ENCODE measurements at places on chromosomes 2 and 18. TPM values are rescaled to one million over a fixed set of nuclear protein-coding genes. Genes with fewer than 3 reads are reported as not detected.

Gene PLA2R1
- not detected for total RNA-seq

Gene HDHD2
- 27.3 TPM for total RNA-seq

Gene DNER
- not detected for total RNA-seq

Gene SF3B6
- total RNA-seq = 141 TPM

DNA sequence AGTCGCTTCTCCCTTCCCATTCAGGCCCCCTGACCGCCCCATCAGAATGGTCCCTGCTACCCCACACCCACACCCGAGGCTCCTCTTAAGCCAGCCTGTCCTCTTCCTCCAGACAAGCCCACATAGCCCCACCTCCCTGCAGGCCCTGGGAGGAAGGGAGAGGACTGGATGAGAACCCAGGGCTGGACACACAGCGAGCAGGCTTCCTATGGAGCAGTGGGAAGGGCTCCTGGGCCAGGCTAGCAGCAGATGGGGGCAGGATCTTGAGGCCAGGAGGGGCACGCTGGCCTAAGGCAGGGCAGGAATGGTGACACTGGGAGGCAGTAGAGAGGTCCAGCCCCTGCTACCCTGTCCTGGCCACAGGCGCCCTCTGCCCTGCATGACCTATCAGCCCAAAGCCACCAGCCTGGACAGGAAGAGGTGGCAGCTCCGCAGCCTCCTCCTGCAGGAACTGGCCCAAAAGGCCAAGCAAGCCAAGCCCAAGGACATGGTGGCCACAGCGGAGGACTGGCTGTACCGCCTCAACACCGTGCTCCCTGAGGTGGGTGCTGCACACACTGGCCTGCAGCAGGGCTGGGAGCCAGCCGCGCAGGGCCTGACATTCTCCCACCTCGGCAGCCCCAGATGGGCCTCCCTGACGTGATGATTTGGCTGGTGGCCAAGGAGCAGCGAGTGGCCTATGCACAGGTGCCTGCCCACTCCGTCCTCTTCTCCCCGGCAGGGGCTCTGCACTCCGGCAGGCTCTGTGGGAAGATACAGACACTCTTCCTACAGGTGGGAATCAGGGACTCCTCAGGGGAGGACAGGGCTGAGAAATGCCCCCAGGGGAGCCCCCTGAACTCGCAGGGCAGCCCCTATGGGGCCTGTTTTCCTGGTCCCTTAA, 43.3 kb downstream of the FER1L5 start:
- H3K4me3 ChIP-seq = no peak overlapping the region
- H3K36me3 ChIP-seq = no peaks in the 10 kb centered on the region
- no peak for DNase-seq
- no peak overlapping the region for H3K27ac ChIP-seq

- no peak overlapping the region for H3K4me3 ChIP-seq
- H3K4me1 ChIP-seq = peaks cover 50% of the 10 kb centered on the region
- H3K27me3 ChIP-seq = no peaks in the 10 kb centered on the region
- no peaks in the 10 kb centered on the region for H3K36me3 ChIP-seq
- no peak overlapping the region for H3K27ac ChIP-seq
- DNase-seq = no peak
These were observed 125.6 kb upstream of the LGALSL start for GRCh38 chr2:64328415-64328722.

- H3K27me3 ChIP-seq = no peaks in the 10 kb centered on the region
- no peak overlapping the region for H3K27ac ChIP-seq
- peaks cover 9% of the 10 kb centered on the region for H3K36me3 ChIP-seq
- DNase-seq = peak; percentile 19
These were observed 45.5 kb downstream of the DDX1 start for GRCh38 chr2:15636972-15637785.

GRCh38 chr2:54429054-54429453, 27.1 kb upstream of the SPTBN1 start:
- no peaks in the 10 kb centered on the region for H3K4me1 ChIP-seq
- H3K36me3 ChIP-seq = no peaks in the 10 kb centered on the region

GRCh38 chr18:48412339-48412929, 3.3 kb upstream of the ZBTB7C start:
- no peaks in the 10 kb centered on the region for H3K4me1 ChIP-seq
- H3K27me3 ChIP-seq = peaks cover 10% of the 10 kb centered on the region
- no peak overlapping the region for H3K4me3 ChIP-seq
- DNase-seq = no peak

DNA sequence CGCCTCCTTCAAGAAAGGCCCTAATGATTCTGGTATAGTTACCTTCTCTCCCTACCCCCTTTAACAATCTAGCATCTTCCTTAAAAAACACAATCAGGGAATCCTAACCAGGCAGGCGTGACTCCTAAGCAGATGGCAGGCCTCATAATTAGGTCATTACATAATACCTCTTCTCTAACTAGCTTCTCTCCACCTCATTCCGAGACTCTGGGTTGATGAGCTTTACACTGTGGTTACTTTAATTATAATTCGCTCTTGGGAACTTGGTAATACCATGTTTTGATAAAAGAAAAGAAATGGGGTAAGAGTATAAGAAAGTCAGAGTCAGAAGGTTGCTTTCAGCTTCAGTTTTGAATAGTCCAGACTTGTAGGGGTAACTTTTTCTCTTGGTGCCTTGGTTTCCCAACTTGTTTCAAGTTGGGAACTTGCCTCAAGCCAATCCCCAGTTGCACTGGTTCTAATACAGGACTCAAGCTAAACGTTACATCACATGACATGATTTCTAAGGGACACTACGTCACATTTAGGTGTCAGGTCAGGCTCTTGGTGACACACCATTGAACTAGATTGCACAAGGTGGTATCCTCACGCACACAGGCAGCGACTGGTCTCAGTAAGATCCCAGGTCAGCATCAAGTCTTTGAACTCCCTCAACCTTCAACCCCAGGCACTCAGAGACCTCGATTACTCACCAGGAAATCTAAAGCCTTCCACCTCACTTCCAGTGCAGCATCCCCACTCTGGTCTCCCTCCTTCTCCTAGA, 59.2 kb downstream of the AAK1 start:
- peaks cover 89% of the 10 kb centered on the region for H3K4me1 ChIP-seq
- no peak overlapping the region for H3K4me3 ChIP-seq
- no peaks in the 10 kb centered on the region for H3K36me3 ChIP-seq
- H3K27me3 ChIP-seq = no peaks in the 10 kb centered on the region
- no peak for DNase-seq

DNA sequence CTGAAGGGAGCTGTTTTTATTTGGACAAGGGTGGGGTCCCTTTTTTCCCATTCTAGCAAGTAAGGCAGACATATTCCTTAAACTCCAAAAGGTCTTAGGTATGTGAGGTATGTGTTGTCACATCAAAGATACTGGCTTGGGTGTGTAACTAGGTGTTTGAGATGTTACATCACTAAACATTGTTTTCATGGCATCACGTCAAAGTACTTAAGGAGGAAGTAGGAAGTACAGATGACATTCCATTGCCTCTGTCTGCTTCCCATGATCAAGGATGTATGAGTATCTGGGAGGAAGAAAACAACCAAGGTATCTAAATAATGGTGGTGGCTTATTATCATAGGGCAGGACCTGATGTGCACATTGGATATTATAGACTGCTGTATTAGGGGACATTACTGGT, 39.3 kb downstream of the CD302 start:
- peaks cover 14% of the 10 kb centered on the region for H3K36me3 ChIP-seq
- H3K27me3 ChIP-seq = no peaks in the 10 kb centered on the region
- H3K27ac ChIP-seq = no peak overlapping the region
- no peak overlapping the region for H3K4me3 ChIP-seq
- DNase-seq = no peak
- H3K4me1 ChIP-seq = no peaks in the 10 kb centered on the region

- H3K4me1 ChIP-seq = no peaks in the 10 kb centered on the region
- H3K4me3 ChIP-seq = no peak overlapping the region
- no peak overlapping the region for H3K27ac ChIP-seq
- H3K27me3 ChIP-seq = no peaks in the 10 kb centered on the region
These were observed 75.0 kb downstream of the EMILIN2 start for GRCh38 chr18:2921778-2922177.

- no peaks in the 10 kb centered on the region for H3K4me1 ChIP-seq
- no peak for DNase-seq
- no peak overlapping the region for H3K27ac ChIP-seq
- no peak overlapping the region for H3K4me3 ChIP-seq
These were observed 1043.9 kb upstream of the POU3F3 start for GRCh38 chr2:103809941-103810441.

DNA sequence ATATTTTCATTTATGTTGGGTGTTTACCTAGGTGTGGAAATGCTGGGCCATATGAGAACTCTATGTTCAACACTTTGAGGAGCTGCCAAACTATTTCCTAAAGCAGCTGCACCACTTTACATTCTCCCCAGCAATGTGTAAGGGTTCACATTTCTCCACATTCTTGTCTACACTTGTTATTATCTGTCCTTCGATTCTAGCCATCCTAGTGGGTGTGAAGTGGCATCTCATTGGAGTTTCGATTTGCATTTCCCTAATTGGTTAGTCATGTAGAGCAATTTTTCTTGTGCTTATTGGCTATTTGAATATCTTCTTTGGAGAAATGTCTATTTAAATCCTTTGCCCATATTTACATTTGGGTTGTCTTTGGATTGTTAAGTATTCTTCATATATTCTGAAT, 21.9 kb downstream of the RNF144A start:
- H3K27me3 ChIP-seq = no peaks in the 10 kb centered on the region
- no peak overlapping the region for H3K4me3 ChIP-seq
- peaks cover 21% of the 10 kb centered on the region for H3K4me1 ChIP-seq
- DNase-seq = no peak
- peaks cover 19% of the 10 kb centered on the region for H3K36me3 ChIP-seq

GRCh38 chr2:12602661-12603060, 114.1 kb upstream of the TRIB2 start:
- no peak for DNase-seq
- no peak overlapping the region for H3K4me3 ChIP-seq
- peaks cover 8% of the 10 kb centered on the region for H3K4me1 ChIP-seq
- H3K27ac ChIP-seq = no peak overlapping the region
- no peaks in the 10 kb centered on the region for H3K36me3 ChIP-seq
- H3K27me3 ChIP-seq = no peaks in the 10 kb centered on the region

DNA sequence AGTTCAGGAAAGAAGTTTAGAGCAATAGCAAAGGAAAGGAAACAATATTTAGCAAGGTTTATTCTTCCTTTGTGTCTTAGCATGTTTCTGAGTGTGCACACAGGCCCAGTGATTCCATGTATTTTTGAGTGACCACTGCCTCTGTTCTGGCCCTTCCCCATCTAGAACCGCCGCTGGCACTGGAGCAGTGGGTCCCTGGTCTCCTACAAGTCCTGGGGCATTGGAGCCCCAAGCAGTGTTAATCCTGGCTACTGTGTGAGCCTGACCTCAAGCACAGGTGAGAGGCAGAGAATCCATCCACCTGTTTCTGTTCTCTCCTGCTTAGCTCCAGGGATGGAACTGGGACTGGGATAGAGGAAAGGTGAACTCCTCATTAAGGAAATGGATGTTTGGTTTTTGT, 2.4 kb downstream of the REG1A start:
- no peak overlapping the region for H3K4me3 ChIP-seq
- H3K36me3 ChIP-seq = no peaks in the 10 kb centered on the region
- H3K27me3 ChIP-seq = no peaks in the 10 kb centered on the region

DNA sequence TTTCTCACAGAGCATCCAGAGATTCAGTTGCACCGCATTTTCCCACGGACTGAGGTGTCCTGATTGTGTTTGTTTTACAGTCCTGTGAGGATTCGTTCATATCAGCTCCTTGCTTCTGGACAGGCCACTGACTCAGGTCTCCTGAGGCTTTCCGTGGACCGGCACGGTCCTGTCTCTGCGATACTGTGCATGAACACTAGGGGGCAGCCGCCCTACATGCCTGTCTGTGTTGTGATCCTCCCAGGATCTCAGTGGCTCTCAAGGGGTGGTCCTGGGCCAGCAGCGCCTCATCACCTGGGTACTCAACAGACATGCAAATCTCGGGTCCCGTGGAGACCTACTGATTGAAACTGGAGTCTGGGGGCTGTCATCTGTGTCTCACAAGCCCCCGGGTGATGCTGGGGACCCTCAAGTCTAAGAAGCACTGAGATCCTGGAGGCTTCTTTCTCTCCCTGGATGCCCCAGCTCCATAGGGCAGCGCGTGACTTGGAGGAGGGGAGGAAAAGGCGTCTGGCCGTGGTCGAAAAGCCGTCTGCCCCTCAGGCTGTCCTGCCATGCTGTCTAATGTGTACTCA, 28.9 kb downstream of the IL1R2 start:
- no peak overlapping the region for H3K27ac ChIP-seq
- H3K27me3 ChIP-seq = no peaks in the 10 kb centered on the region
- H3K4me1 ChIP-seq = no peaks in the 10 kb centered on the region
- DNase-seq = peak; percentile 65
- no peak overlapping the region for H3K4me3 ChIP-seq

DNA sequence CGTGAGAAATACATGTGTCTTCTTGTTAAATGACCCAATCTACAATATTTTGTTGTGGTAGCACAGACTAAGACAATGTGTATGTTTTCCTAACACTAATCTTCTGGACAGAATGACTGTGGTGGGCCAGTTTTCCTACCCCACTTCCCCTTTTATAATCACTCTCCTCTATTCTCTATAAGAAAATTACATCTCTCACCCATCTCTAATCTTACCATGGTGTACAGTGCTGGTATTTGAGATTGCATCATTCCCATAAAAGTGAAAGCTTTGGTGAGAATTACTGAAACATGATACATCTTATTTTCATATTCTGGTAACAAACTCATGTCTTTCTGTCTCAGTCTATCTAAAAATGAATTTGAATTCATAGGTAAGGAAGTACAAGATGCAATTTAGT, 40.5 kb downstream of the CAVIN2 start:
- no peaks in the 10 kb centered on the region for H3K27me3 ChIP-seq
- no peak for DNase-seq
- H3K4me3 ChIP-seq = no peak overlapping the region
- H3K4me1 ChIP-seq = no peaks in the 10 kb centered on the region
- H3K27ac ChIP-seq = no peak overlapping the region
- H3K36me3 ChIP-seq = no peaks in the 10 kb centered on the region

Data from CD8-positive, alpha-beta memory T cell (primary cell).